Naive thymus-derived CD4-positive, alpha-beta T cell (primary cell): ENCODE measurements at places on chromosomes 16 and 17.

DNA sequence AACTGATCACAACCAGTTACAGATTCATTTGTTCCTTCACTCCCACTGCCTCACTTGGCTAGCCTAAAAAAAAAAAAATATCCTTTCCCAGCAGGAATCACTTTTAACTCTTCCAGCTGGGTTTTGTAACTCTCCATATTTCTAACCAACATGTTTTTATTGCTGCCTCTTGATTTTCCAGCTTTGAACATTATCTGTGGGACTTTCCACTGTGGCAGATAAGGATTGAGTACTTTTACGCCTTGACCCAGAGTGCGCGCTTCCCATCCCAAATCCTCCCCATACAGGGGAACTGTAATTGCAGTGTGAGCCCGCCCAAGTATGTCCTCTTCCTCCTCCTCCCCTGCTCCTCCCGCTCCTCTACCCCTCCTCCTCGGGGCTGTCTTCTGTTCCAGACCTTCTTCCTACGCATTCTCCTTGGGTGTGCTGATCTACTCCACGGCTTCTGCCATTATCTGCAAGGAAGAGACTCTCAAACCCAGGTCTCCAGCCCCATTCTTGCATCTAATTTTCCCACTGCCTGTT is 43.4 kb downstream of the CYB5D2 start:
- no peak for DNase-seq

DNA sequence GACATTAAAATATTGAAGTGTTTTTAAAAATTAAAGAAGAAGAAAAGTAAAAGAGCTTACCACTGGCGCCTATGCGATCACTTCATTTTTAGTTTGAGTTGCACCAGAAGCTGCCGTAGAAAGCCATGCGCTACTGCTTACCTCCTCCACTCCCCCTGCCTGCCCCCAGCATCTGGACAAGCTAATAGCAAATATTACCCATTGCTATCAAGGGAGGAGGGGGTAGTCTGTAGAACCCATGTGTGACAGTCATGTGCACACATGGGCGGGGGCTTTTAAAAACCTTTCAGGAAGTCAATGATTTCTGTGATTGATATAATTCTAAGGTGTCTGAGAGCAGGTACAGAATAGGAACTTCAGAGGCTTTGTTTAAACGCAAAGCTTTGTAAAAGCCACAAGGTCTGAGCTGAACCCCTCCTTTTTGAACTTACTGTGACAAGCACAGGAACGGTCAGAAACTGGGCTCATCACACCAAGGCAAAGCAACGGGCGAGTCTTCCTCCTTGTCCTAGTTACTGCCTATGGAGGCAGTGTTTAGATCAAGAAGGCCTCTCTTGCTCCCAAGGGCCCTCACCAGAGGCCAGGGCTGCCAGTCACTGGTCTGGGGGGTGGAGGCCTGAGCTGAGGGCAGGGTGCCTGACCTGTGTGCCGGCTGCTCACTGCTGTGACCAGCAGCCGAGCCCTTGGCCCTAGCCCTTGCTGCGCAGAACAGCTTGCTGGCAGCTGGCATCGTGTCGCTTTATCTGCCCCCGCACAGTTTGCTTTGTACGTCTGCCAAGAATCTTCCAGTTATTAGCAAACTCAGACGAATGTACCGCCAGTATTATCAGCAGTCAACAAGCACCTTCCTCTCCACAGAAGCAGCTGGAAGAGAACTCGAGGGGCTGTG is 15.0 kb downstream of the GINS2 start:
- DNase-seq = no peak

DNA sequence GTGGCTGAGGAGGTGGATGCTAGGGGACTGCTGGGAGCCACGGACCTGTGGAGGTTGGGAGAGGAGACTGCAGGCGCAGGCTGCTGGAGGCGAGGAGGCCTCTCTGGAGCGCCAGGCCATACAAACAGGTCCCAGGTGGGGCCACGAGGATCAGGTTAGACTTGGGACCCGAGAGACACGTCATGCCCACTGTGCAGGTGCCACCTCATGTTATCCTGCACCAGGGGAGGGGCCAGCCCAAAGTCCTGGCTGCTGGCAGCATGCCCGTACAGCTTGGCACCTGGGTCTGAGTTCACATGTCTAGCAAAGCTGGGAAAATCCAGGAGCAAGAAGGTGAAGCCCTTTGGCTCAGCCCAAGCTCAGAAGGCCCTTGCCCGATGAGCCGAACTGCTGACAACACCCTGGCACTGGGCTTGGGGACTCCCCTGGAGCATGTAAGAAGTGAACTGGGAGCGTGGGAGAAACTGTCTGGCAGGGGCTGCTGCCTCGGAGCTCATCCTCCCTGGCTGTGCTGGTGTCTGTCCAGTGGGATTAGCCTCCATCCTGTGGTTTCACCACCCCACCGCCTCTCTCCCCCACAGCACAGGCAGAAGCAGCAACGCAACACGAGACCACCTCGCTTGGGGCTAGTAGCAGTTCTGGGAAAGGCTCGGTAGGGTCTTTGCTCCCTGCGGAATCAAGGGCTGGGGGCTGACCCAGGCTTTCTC is 5.3 kb downstream of the ARHGDIA start:
- peak; percentile 16 for DNase-seq

DNA sequence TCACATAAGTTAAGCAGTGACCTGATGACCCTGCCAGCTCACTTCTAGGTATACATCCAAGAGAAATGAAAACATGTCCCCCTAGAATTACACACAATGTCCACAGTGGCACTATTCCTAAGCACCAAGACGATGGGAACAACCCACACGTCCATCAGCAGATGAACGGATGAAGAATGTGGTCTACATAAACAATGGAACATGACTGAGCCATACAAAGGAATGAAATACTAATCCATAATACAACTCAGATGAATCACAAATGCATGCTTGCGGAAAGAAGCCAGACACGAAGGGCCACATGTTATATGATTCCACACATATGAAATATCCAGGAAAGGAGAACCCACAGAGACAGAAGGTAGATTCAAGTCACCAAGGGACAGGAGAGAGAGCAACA is 17.4 kb downstream of the USP22 start:
- no peak for DNase-seq
